NCI-H1092 (cell line): ENCODE measurements at places on chromosomes 7 and 10.

- peak; percentile 85 for DNase-seq
Measured at GRCh38 chr7:105837765-105838626, 38.4 kb downstream of the ATXN7L1 start.

GRCh38 chr10:77068969-77069368 is 568.6 kb downstream of the KCNMA1 start:
- no peak for DNase-seq

- DNase-seq: no peak
Measured at GRCh38 chr10:1316121-1316808, 260.1 kb downstream of the WDR37 start.

DNA sequence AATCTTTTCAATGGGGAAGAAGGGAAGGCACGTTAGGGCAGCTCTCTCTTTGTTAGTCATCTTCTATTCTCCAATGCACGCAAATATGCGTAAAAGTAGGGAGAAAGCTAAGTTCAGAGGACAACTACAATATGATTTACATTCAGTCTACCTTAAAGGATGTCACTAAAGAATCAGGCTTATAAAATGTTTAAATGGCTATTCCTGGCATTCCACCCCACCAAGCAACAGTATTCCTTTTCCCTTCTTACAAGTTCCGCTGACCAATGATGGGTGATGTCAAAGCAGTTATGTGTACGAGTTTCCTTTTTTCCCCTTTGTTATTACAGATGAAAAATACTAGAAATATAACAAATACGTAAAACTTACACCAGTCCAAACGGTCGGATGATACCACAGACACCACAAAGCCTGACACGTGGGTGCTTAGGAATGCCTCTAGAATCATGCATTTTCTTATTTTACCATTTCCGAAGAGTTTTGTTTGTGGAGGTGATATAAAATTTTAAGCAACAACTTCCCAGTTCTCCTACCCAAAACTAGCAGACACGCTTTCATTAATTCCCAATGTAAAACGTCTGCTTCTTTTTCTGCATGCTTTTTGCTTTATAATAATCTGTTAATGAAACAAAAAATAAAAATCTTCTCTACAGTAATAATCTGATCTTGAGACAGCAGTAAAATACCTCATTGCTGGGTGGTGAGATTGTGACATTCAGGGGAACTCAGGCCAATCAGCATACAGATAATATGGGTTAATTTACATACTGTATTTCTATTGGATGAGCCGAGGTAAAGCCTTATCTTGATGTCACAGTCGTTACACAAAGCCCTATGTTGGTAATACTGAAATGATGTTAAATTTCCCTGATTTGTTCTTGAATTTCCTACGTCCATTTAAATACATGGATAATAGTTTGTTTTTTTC is 708 bp upstream of the GPR85 start:
- no peak for DNase-seq

DNA sequence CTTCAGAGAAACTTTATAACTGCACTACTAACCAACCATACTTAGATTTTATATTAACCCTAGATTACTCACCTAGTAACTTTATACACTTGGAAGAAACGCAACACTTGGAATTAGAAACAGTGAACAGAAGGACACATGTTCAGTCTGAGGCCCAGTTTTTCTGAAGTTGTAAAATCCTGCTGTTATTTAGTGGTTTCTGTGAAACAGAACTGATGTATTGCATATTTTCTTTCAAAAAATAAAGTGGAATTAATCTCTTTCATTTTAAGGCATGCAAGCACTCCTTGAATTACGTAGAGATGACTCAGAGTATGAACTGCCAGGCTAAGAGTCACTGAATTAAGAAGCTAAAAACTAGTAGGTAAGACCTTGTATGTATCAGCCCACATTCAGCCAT is 215.8 kb downstream of the SKAP2 start:
- DNase-seq: no peak

DNA sequence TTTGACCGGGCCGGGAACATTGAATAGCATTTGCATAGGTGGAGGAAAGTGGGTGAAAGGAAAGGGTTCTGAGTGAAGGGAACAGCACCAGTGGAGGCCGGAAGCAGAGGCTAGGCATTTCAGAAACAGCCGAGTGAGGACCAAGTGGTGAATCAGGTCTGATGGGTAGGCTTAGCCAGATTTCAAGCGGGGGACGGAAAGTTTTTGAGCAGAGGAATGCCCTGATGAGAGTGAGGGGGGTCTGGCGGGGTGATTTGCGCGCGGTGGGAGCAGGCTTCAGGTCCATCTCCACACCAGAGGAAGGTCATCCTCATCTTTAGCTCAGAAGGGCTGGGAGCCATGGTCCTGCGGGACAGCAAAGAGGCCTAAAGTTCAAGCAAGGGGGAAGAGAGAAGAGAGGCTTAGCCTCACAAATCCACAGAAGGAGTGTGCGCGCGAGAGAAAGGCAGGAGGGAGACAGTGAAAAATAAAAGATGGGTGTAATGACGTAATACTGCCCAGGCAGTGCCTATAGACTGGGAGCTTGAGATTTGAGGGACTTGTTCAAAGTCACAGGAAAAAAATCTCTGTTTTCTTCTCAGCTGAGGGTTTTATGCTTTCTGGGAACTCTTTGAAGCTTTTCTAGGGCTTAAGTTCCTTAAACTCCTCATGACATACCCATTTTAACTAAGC is 1.0 kb upstream of the DENND2A start:
- DNase-seq: no peak
